ENCODE measurements at places on chromosomes 1 and 21. TPM values are rescaled to one million over a fixed set of nuclear protein-coding genes. Genes with fewer than 3 reads are reported as not detected.

CACNA1E gene
- polyA plus RNA-seq = 3.0 TPM

RHEX gene
- 0.65 TPM for polyA plus RNA-seq

RUNX3 gene
- polyA plus RNA-seq = 1.4 TPM

PRAMEF25 gene
- not detected for polyA plus RNA-seq

AMIGO1 gene
- polyA plus RNA-seq = 16.8 TPM

ILDR2 gene
- polyA plus RNA-seq = 3.3 TPM

SLC35E2B gene
- 34.2 TPM for polyA plus RNA-seq

PODN gene
- polyA plus RNA-seq = 7.2 TPM

HFM1 gene
- polyA plus RNA-seq = not detected

LDLRAD1 gene
- polyA plus RNA-seq = not detected

- no peak for DNase-seq
Observed at GRCh38 chr1:9718006-9718680, 66.6 kb downstream of the PIK3CD start.

GRCh38 chr1:239448911-239449310 is 62.5 kb downstream of the CHRM3 start:
- no peak for DNase-seq

DNA sequence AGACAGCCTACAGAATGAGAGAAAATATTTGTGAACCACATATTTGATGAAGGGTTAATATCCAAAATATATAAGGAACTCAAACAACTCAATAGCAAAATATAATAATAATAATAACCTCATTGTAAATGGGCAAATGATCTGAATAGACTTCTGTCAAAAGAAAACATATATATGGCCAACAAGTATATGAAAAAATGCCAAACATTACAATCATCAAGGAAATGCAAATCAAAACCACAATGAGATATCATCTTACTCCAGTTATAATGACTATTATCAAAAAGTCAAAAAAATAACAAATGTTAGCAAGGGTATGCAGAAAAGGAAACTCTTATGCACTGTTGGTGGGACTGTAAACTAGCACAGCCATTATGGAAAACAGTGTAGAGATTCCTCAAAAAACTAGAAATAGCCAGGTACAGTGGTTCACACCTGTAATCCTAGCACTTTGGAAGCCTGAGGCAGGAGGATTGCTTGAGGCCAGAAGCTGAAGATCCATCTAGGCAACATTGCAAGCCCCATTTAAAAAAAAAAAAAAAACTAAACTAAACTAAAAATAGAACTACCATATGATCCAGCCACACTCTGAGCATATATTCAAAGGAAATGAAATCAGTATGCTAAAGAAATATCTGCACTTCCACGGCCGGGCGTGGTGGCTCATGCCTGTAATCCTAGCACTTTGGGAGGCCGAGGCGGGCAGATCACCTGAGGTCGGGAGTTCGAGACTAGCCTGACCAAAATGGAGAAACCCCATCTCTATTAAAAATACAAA is 17.3 kb upstream of the TRIM67 start:
- DNase-seq = no peak

DNA sequence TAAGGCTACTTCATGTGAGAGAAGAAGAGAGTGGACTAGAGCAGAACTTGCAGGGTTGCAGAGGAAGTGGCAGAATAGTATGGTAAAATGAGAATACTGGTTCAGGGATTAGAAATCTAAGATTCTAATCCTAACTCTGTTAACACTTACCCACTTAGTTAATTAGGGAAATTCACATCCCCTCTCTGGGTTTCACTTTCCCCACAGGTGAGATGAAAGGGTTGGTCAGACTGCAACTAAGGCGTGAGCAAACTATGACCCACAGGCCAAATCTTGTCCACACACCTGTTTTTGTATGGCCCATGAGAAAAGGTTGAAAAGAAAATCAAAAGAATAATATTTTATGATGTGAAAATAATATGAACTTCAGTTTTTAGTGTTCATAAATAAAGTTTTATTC is 117.5 kb downstream of the MACF1 start:
- no peak for DNase-seq

- DNase-seq = no peak
Observed at GRCh38 chr21:15222707-15223106, 157.9 kb upstream of the NRIP1 start.

DNA sequence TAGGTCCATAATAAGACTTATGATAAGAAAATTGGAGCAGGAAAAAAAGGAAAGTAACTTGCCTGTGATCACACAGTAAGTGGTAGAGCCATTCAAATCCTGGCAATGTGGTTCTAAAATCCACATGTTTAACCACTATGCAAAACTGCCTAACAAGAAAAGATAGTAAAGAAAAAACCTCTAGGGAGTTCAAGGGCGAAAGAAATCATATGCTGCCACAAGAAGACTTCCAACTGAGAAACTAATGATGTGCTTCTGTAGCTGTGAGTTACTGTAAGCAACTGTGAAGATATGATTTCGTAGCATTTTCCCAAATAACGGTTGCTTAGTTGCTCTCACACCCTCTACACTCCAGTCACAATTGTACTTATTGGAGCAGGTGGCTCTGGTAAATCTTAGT is 20.9 kb upstream of the LYPLAL1 start:
- no peak for DNase-seq

- DNase-seq = no peak
Observed at GRCh38 chr1:22506130-22506692, 54.6 kb downstream of the ZBTB40 start.

DNA sequence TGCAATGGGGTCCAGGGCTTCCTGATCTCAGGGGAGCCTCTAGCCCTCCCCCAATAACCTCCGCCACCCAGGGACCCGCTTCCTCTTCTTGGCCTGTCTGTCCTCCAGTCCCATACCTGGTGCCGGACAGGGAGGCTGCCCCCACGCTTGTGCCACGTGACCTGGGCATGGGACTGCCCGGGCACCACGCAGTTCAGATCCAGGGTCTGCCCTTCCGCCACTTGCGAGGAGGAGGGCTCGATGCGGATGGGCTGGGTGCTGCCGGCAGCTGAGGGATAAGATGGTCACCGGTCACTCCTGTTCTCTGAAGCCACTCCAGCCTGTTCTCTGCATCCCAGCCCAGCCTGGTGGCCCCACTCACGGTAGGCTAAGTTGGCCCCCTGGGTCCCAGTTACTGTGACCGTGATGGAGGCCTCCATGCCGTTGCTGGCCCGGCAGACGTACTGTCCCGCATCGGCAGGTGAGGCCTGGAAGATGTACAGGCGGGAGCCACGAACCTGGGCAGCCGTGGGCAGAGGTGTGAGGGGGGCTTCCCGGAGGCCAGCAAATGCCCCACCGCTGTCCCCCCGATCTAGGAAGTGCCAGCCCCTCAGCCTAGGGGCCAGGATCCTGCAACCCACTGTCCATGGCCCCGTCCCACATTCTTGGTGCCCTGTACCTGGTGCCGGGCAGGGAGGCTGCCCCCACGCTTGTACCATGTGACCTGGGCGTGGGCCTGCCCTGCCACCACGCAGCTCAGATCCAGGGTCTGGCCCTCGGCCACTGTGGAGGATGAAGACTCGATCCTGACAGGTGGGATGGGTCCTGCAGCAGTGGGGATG is 39.6 kb downstream of the LDLRAD2 start:
- no peak for DNase-seq

DNA sequence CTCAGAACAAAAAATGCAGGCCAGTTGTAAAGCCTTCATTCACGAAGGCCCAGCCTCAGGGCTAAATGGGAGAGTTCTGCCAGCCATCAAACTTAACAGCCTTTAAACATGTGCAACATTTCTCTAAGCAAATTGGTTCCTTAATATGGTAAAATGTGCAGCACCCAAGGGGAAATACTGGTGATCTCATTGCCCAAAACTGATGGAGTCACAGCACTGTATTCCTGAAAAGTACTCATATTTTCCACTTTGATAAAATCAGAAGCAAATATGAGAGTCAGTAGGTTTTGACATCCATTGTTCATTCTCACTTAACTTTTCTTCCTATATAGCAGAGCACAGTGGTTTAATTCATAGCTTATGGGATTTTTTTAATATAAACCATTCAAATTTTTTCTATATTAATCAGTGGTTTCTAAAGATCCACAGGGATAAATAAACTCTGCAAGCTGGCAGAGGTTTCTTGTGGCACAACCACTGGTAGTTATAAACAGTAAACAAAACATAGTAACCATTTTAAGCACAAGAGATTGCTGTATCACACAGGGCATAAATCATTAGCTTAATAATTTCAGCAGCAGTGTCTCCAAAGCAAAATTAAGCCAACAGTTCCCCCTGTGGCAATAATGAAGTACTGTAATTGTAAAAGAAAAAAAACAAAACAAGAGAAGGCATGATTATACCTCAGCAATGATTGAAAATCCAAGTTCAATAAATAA is 106.9 kb upstream of the LYPLAL1 start:
- DNase-seq = peak; percentile 59

GRCh38 chr21:17250778-17251241 is 262.0 kb upstream of the CXADR start:
- DNase-seq = no peak

DNA sequence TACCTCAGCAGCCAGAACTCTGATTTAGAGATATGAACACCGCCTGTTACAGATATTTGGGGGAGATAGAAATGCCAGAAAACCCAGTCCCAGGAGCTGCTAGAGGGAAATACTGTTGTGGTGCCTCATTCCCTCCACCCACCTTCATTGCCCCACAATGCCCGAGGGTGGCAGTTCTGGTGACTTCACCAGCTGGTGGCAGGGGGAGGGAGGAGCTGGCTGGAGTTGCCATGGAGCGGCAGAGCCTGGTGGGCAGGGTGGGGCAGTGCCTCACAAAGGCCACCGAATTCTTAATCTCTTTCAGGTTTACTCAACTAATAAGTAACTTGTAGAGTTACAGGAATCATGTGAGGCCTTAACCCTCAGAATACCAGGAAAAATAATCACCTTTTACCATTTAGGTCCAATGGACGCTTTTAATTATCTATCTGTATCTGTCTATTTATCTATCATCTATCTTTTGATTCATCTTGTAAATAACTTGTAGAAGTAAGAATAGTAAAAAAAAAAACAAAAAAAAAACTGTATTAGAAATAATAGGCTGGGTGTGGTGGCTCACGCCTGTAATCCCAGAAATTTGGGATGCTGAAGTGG is 11.7 kb upstream of the S100A11 start:
- DNase-seq = no peak

- DNase-seq = no peak
Observed at GRCh38 chr1:116273042-116273783, 99.8 kb upstream of the ATP1A1 start.

GRCh38 chr1:231337043-231337471 is 595 bp downstream of the EXOC8 start:
- no peak for DNase-seq

- no peak for DNase-seq
Observed at GRCh38 chr1:216331211-216331610, 92.0 kb downstream of the USH2A start.

GRCh38 chr1:22238356-22239224 is 95.7 kb upstream of the WNT4 start:
- DNase-seq = no peak

DNA sequence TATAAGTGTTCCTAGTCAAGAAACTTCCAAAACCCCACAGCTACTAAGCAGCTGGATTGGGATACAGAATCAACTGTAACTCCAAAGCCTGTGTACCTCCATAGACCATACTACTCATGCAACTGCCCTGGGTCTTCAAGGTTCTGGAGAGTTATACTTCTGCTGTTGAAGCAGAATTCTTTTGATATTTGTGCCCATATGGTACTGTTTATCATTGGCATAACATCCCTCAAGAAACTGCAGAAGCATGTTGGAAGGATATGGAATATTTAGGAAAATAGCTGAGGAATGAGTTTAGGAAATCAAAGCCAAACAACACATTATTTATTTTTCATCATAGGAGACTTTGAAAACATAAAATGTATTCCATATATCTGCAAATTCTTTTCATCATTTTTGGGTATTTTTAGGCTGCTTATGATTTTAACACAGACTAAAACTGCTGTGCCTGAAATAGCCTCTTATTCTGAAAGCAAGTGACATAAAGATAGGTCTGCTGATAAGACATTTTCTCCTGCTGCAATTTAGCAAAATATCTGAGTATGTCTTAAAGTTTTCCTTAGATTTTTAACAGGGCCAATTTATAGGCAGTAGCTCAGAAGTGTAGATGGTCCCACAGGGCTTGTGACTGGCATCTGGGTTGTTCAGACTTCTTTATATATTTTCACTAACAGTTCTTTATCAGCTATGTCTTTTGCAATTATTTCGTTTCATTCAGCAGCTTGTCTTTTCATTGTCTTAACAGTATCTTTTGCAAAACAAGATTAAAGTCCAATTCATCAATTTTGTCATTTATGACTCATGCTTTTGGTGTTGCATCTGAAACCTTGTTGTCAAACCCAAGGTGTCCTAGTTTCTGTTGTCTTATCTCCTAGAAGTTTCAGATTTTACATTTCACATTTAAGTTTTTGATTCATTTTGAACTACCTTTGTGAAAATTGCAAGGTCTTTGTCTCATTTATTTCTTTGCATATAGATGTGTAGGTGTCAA is 41.1 kb upstream of the ZNF124 start:
- no peak for DNase-seq

GRCh38 chr1:107942814-107943213 is 22.2 kb downstream of the VAV3 start:
- DNase-seq = no peak

- peak; percentile 38 for DNase-seq
Observed at GRCh38 chr1:25799935-25800702, at the start of gene SELENON. SELENON (plus strand) TSS chr1:25800193; CDS start chr1:25800231, 38 bp downstream.

DNA sequence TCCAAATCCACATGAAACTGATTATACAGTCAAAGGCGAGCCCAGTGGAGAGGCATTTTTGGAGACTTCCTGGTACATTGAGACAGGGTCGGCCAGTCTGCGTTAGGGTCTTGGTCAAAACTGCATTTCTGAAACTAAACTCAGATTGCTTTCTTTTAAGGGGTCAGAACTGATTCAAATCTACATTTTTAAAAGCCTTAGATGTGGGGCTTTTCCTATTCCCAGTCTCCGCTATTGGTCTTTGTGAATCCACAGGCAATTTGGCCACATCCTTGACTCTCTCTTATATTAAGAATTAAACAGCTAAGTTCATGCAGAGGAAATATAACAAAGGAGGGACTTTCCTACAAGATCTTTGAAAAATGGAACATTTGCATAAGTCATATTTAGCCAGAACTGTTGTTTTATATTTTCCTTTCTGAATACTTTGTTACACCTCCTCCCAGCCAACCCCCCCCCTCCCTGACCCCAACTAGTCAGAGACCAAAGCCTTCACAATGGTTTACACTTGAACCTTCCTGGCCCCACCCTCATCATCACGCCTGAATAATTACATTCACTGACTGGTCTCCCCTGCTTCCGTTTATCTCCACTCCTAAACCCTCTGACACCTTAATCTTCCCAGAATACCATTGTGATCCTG is 30.9 kb downstream of the SELL start:
- no peak for DNase-seq

DNA sequence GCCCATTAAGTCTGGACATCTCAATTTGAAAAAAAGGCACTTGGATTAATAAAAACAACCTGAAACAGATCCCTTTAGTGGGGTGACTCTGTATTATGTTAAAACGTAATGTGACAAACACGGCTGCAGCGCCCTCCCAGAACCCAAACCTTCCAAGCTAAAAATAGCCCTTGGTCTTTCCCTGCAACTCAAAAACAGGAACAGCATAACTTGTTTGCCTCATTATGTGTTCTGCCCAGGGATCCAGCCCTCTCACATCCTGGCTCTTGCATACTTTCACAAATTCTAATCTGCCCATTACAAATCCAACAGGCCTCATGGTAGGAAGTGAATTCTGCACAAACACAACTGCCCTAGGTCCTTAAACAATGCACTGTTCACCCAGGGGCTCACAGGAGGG is 94.7 kb upstream of the GADD45A start:
- DNase-seq = no peak
